ENCODE measurements at places on chromosomes 2 and 18.

DNA sequence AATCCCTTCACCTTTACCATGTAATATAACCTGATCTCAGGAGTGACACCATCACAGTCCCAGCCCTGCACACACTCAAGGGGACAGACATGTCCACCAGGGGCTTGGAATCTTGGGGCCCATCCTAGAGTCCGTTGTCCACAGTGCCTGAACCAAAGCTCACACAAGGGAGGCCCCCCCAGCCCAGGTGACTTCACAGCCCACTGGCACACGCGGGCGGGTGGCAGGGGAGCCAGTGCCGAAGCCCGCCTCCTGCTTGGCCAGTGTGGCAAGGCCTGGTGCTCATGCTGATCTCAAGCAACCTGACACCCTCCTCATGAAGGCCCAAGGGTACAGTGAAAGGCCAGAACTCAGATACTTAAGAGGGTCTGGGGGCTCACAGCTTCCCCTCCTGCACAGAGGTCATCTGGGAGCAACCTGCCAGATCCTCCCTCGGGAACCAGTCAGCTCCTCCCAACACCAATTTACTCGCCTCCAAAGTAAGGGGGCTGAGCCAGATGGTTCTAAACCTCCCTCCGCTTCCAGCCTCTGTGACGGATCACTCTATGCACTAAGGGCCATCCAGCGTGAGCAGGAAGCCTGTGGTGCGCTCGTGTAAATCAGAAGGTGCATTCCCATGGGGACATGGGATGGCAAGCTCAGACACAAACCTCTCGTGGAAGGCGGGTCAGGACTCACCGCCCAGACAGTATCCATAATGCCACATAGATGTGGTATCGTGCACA, 3.2 kb upstream of the RAB17 start:
- no peak for DNase-seq

DNA sequence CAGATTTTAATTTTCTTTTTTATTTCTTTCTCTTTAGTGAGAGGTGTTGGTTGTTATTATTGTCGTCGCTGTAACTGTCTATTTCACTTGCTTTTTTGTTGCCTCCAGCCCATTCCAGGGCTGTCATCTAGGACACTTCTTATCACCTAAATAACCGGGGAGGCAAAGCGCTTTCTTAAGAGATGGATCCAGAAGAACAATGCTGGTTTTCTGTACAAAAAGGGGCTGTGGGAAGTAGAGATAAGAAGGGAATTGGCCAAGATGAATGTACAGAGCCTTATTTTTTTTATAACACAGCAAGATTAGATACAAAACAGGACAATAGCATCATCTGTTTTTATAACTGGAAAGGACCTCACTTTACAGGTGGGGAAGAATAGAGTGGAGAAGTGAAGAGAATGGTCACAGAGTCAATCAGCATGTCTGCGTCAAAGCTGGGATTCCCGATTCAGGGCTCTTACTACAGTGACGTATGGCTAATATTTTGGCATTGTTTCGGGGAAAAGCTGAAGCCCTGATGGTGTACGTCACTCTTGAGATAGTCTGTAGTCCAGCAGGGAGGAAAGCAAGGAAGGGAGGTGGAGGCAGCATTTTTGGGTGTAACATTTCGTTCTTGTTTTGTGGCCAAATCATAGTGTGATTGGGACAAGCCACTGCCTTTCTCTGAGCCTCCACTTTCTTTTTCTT, 23.2 kb downstream of the IL1B start:
- DNase-seq, result no peak

DNA sequence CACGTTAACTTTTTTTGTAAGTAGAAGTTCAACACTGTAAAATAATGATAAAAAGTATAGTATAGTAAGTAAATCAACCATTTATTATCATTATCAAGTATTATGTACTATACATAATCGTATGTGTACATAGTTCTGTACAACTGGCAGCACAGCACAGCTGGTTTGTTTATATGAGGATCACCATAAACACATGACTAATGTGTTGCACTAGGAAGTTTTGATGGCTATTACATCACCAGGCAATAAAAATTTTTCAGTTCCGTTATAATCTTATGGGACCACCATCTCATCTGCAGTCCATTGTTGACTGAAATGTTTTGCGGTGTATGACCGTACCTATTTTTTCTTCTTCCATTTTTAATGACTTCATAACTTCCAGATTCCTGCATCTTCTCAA, 39.2 kb upstream of the ZNF385B start:
- no peak for DNase-seq

GRCh38 chr18:70998490-70998889, 709.6 kb downstream of the SOCS6 start:
- no peak for DNase-seq

DNA sequence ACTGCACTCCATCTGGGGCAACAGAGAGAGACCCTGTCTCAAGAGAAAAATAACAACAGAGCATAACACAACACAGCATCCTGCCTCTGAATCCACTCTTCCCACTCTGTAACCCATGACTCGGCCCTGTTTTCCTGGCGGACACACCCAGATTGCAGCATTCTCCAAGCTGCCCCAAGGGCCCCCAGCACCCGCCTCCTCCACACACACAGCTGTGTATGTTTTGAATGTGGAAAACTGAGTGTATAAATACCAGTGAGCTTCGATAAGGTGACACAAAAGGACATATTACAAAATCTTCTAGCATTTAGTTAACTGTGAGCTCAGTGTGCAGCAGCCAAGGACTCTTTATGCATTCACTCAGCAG, 13.0 kb downstream of the IMPA2 start:
- DNase-seq, result no peak

GRCh38 chr18:49878567-49879270, 65.4 kb upstream of the ACAA2 start:
- no peak for DNase-seq

- no peak for DNase-seq
Measured at GRCh38 chr2:168712053-168712452, 90.4 kb upstream of the NOSTRIN start.

GRCh38 chr18:44054514-44054913, 626.2 kb upstream of the SETBP1 start:
- no peak for DNase-seq

GRCh38 chr2:189287982-189288521, 108.5 kb upstream of the COL5A2 start:
- no peak for DNase-seq

GRCh38 chr2:11930211-11930761, 183.9 kb downstream of the LPIN1 start:
- DNase-seq, result no peak

DNA sequence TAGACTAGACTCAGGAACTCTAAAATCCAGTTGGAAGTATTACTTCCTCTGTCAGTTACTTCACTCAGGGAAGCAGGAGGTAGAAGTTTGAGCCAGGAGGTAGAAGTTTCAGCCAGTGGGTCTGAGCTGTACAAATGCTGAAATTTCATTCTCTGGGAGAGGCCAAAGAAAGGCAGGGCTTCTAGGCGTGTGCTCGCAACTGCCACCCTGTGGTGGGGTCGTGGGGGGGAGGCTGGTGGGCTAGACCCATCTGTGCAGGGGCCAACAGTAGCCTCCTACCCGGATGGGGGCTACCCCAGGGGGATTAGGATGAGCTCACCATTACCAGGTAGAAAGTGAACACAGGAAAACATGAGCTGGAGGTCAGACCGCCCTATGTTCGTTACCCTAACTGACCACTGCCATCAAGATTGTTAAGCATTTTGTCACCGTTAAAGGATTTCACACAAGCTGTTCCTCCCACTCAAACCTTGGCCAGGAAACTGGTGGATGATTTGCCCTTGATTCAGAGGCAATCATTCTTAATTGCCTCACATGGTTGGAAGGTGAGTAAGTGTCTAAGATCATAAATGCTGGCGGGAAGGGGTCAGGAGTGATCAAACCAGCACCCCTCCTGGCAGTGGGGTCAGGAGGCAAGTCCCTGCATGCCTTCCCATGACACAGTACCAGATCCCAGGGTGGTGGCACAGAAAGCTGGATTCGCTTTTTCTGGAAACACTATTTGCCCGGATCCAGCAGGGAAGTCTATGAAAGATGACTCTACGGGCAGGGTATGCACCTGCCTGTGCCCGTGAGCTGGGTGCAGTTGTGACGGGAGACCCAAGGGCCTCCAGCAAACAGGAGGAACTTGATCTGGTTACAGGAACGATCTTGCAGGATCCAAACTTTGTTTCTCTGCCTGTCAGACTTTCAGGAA, 5.2 kb upstream of the FHL2 start:
- no peak for DNase-seq
